ENCODE measurements at places on chromosomes 12 and 14.

DNA sequence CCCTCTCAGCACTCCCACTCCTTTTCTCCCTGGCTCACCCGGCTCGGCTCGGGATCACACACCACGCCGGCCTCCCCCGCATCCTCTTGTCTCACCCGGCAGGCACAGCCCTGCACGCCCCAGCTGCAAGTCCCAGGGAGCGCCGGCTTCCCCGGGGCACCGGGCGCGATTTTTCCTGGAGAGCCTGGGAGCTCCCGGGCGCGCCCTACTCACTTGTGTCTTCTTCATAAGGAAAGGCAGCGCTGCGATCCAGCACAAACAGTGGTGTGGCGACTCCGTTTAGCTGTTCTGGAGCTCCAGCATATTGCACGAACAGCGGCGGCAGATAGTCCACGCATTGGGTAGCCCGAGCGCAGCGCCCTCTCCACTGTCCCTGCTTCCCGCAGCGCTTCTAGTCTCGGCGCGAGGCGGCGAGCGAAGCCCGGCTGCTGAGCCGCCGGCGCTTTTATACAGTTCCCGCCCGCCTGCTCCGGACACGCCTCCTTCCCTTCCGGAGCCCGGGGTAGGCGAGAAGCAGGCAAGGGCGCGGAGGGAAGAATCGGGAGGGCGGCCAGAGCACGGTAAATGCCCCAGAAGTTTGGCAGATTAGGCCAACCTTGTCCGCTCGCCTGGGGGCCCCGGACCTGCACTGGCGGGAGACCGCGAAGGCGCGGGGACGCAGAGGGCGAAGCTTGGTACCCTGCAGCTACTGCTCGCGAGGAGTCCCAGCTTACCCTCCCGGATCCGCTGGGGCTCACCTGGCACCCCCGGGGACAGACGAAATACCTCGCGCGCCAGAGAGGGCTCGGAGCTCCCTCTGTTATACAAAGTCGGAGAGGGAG lies at the start of gene KITLG:
TSS of gene KITLG (minus strand) at position 421 of the 821 bp plus-strand sequence. CDS start at position 228, 193 bp downstream.
- DNase-seq = no peak

DNA sequence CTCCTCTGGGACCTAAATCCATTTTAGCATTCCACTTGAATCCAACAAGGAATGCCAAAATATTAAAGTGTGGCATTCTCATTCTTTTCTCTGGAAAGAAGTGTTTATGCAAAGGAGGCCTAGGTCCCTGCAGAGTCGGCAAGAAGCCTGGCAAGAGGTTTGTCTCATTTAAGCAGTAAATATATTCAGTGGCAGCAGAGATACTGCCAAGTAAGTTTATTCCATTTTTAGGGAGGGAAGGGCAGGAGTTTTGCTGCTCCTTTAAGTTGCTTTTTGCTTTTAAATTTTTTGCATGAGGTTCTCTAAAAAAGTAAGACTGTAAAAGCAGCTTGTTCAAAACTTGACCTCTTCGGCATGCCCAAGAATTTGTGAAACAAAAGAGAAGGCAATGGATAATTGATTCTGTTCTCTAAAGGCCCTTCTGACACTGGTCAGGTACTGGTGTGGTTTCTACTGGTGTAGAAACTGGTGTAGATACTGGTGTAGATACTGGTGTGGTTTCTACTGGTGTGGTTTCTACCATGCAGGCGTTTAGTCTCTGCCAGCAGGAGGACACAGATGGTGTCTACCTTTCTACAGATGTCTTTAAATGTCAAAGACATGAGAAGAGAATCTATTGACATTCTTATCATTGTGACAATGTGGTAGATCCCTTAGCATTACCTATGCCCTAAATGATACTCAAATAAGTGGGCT lies 107.3 kb downstream of the SAMD4A start:
- peak; percentile 39 for DNase-seq

DNA sequence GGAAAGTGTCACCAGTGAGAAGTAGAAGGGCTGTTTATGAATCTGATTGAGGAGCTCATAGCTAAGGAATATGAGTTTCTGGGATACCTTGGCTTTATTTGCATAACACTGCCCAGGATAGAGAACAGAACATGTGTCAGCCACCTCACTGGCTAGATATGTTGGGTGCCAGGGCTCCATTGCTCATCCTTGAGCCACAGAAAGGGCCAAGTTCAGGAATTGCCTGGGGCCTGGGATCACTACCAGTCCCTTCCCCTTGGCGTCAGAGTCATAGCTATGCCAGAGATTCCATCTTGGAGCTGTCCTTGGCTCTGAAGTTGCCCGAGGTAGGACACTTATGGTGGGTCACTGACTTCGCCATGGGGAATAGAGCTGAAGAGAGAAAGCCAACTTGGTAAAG lies 49.0 kb downstream of the IFT43 start:
- DNase-seq = no peak

DNA sequence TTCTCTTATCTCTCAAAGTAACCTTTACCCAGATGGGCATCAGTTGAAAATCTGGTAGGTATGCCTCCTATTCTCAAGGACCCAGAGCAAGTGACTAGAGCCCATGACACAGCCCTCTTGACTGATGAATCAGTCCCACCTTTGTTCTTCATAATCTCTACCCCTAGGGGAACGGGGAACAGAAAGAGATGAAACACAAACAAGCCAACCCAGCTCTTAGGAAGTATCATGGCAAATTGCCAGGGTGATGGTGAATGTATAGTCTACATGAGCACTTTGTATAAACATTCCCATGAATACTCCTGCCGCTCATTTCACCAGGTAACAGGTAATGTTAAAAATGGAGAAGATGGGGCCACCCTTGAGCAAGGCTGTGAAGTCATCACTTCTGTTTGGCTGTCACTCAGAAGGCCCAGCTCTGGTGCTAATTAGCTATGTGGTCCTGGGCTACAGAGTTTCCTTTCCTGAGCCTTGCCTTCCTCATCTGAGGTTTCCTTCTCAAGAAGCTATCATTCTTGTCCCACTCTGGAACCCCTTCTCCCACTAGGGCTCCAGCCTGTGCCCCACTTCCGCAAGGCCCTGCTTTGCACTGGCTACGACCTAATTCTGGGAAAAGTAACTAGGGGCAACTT lies 161.7 kb downstream of the ANO2 start:
- DNase-seq = no peak

Measured in GM12864 (cell line).